ENCODE measurements at places on chromosomes 6 and 20. TPM values are rescaled to one million over a fixed set of nuclear protein-coding genes. Genes with fewer than 3 reads are reported as not detected.

DNA sequence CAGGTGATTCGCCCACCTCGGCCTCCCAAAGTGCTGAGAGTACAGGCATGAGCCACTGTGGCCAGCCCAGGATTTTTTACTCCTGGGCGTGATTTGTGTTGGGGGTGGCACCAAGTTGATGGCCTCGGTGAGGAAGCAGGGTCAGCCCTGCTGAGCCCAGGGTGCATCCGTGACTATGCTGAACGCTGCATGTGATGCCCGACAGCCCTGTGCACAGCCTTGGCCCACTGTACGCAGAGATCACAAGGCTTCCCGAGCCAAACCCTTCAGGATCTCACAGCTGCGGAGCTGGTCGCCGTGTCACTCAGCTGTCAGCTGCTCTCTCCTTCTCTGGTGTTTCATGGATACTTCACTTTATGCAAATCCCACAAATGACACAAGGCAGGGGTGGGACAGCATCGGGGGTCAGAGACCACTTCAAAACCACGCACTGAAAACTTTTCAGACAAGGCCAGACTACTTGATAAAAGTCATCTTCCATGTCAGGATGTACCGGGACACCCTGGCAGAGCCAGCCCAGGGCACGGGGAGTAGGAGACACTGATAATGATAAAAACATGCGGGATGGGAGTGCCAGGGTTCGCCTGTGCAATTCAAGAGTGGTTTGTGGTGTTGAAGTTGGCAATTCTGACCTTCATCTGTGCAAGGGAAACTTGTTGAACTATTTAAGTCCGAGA, 31.2 kb upstream of the RPS6KA2 start:
- no peak for DNase-seq
- H3K4me3 ChIP-seq: no peak overlapping the region
- peaks cover 9% of the 10 kb centered on the region for H3K4me1 ChIP-seq
- H3K36me3 ChIP-seq: no peaks in the 10 kb centered on the region
- H3K27me3 ChIP-seq: peaks cover 27% of the 10 kb centered on the region

- no peak overlapping the region for H3K4me3 ChIP-seq
- peaks cover 8% of the 10 kb centered on the region for H3K4me1 ChIP-seq
- no peak overlapping the region for H3K27ac ChIP-seq
Measured at GRCh38 chr20:56554869-56555268, 21.8 kb downstream of the FAM209B start.

DNA sequence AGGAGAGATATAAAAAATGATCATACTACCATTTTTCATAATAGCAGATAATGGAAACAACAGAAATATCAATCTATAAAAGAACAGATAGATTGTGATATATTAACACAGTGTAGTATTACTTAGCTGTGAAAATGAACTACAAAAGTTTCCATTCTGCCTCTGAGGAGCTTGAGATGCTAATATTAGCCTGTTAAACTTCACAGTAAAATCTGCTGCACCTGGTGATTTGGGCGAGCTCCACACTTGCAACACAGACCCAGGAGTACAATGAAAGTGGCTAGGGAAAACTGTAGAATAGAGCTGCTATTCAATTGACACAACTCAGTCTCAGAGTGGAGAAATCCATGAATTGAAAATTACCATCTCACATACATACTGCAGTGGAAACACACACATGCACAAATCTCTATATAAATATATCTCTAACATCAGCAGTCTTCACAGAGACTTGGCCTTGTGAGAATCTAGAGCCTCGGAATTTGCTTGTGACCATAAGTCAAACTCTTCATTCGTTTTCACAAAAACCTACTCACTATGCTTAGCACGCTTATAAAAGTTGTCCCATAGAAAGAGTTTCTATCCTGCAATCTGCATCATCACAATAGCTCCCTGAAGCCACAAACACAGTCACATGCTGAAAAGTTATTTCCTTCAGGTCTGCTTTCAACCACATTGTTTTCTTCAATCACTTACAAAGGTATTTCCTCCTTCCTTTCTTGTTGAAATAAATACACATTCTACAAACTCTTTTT, 133.0 kb downstream of the PAK5 start:
- H3K4me3 ChIP-seq: no peak overlapping the region
- no peaks in the 10 kb centered on the region for H3K4me1 ChIP-seq
- DNase-seq: no peak

DNA sequence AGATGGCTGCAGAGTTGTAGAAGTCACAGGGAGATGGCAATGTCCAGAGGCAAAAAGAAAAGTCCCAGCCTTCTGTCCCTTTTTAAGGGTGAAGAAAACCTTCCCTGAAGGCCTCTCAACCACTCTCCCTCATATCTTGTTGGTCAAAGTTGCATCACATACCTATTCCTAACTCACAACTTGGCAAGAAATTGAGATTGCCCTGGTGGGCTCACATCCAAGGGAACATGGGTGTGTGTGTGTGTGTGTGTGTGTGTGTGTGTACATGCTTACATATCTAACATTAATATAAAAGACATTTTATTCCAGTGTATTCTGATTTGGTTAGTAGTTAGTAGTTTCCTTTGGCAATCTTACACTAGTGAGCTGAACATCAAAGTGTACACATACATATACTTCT, 144.3 kb upstream of the SALL4 start:
- DNase-seq: no peak
- peaks cover 2% of the 10 kb centered on the region for H3K27me3 ChIP-seq
- H3K36me3 ChIP-seq: no peaks in the 10 kb centered on the region
- H3K4me3 ChIP-seq: no peak overlapping the region
- H3K27ac ChIP-seq: no peak overlapping the region

DNA sequence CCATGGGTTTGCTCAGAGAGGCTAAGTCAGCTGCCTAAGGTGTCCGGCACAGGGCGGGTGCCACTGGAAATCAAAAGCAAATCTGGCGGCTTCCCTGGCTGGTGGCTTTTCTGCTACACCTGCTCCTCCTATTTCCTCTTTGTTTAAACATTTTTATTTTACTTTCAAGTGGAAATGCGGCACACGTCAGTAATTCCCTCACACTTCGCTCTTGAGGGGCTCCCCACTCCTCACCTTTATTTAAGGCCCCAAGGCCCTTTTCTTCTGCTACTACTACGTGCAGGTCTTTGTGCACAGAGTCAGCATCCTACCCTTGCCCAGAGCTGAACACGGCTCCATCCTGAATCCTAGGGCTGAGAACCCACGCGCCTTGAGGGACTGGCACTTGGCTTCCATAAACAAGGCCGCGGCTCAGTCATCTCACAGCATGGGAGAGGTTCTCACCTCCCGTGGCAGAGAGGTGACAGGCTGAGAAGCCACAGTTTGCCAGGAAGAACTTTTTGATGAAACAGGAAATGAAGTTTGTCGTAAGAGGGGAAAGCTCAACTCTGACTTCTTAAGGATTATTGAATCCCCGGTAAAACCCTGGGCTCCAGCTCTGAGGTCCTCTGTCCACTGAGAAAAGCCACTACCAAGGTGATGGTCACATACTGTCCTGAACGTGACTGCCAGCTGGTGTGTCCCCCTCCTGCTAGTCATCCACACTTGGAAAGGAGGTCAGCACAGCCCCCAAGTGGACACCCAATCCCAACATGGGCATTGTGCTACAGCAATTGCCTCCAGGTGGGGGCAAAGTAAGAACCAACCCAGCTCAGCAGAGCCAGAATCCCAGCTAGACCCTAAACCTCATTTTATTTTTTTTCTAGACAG, 48.0 kb downstream of the NFATC2 start:
- H3K27ac ChIP-seq: peak overlapping the region; percentile 97
- peaks cover 99% of the 10 kb centered on the region for H3K4me1 ChIP-seq
- H3K4me3 ChIP-seq: peak overlapping the region; percentile 65
- no peaks in the 10 kb centered on the region for H3K27me3 ChIP-seq
- peaks cover 85% of the 10 kb centered on the region for H3K36me3 ChIP-seq

- no peak overlapping the region for H3K4me3 ChIP-seq
- DNase-seq: no peak
- H3K27me3 ChIP-seq: peaks cover 50% of the 10 kb centered on the region
Measured at GRCh38 chr20:63004607-63005364, 2.0 kb downstream of the BHLHE23 start.

DNA sequence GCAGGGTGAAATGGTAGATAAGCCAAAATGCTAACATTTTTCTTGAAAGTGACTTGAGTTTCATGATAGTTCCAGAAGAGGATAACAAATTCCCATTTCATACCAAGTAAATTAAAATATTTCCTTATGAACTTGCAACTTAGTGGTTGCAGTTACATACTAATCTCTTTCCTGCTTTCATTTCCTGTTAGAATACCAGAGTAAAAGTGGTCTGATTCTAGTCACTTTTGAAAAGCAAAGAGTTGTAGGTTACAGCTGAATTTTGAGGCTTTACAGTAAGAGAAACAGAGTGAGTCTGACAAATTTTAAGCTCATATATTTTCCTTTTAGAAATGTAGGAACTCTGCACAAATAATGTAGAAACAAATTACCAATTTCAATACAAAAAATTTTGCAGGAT, 117.4 kb downstream of the ZFAND3 start:
- no peaks in the 10 kb centered on the region for H3K27me3 ChIP-seq
- no peak for DNase-seq
- H3K4me1 ChIP-seq: peaks cover 46% of the 10 kb centered on the region
- peaks cover 13% of the 10 kb centered on the region for H3K36me3 ChIP-seq
- H3K27ac ChIP-seq: no peak overlapping the region
- H3K4me3 ChIP-seq: no peak overlapping the region

DNA sequence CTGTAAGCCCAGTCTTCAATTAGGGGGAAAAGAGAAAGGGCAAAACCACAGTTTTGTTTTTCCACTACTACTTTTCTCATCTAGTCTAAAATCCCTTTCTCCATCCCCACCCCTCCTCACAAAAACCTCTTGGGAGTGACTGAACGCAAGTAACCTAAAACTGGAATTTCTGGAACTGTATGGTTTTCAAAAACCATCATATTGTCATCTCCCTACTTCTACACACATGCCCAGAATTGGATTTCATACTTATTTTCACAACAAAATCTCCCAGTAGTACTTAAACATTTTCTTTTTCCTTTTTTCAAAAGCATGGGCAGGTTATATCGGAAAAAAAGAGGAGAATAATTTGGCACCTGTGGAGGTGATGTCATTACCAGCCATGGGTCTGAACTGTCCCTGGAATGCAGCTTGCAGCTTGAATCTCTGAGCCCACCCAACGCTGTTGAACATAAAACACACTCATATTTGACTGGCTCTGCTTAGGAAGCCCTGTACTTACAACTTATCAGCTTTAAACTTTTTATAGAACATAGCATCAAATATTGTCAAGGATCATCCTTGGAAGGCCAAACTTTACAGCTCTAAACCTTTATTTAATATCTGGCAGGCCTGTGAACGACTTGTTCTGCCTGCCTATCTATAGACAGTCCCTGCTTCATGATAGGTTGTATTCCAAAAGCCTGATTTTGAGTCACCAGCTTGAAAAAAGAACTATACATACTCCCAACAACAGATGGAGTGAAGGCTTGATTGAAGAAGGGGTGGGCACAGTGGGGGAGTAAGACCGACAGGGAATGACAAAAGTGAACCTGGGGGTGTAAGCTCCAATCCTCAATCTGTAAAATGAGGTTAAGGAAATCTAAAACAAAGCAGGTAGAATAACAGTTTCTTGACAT, 59.3 kb downstream of the EPB41L2 start:
- no peak overlapping the region for H3K27ac ChIP-seq
- H3K36me3 ChIP-seq: peaks cover 15% of the 10 kb centered on the region
- H3K27me3 ChIP-seq: no peaks in the 10 kb centered on the region
- no peak overlapping the region for H3K4me3 ChIP-seq
- DNase-seq: no peak

- no peak overlapping the region for H3K4me3 ChIP-seq
- H3K27ac ChIP-seq: no peak overlapping the region
- no peaks in the 10 kb centered on the region for H3K27me3 ChIP-seq
- no peak for DNase-seq
- no peaks in the 10 kb centered on the region for H3K36me3 ChIP-seq
Measured at GRCh38 chr20:7003598-7003997, 236.1 kb downstream of the BMP2 start.

- H3K27ac ChIP-seq: peak overlapping the region; percentile 98
- H3K4me3 ChIP-seq: peak overlapping the region; percentile 99
- H3K36me3 ChIP-seq: peaks cover 33% of the 10 kb centered on the region
- H3K27me3 ChIP-seq: no peaks in the 10 kb centered on the region
- peaks cover 52% of the 10 kb centered on the region for H3K4me1 ChIP-seq
- DNase-seq: no peak
Measured at GRCh38 chr6:41922154-41922553, 855 bp downstream of the BYSL start.

DNA sequence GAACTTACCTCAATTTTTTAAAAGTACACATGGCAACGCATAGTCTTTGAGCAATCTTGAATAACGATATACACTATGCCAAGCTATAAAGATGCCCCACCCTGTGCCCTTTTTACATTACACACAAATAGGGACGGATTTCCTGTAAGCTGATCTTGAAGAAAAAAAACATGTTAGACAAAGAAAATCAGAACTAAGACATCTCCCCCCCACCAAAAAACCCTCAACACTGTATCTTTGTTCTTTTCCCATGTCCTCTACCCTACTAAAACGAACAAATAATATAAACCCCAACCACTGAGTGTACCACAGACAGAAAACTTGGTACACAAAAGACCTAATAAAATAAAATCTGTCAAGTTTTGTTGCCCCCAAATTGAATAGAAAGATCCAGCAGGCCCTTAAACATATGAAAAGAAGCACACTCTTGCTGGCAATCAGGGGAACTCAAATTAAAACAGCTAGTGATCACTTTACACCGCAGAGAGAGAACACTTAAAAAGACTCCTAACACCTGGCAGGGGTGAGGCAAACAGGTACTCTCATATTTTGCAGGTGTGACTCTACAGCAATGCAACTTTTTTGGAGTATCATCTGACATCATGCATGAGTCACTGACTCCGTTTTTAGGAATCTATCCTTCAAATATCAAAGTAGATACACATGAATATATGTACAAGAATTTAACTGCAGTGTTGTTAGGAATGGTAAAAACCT, 29.6 kb downstream of the BACH2 start:
- DNase-seq: peak; percentile 56
- H3K4me3 ChIP-seq: peak overlapping the region; percentile 49
- peak overlapping the region; percentile 95 for H3K27ac ChIP-seq
- H3K4me1 ChIP-seq: peaks cover 89% of the 10 kb centered on the region
- peaks cover 81% of the 10 kb centered on the region for H3K36me3 ChIP-seq

GRCh38 chr6:43645613-43645964, 753 bp downstream of the RSPH9 start:
- H3K36me3 ChIP-seq: peaks cover 11% of the 10 kb centered on the region
- H3K4me3 ChIP-seq: peak overlapping the region; percentile 71
- H3K4me1 ChIP-seq: peaks cover 8% of the 10 kb centered on the region
- peak overlapping the region; percentile 77 for H3K27ac ChIP-seq
- no peaks in the 10 kb centered on the region for H3K27me3 ChIP-seq

The RNF217 gene
- total RNA-seq: 1.7 TPM

The WFDC5 gene
- 0.23 TPM for total RNA-seq

The LRRN4 gene
- not detected for total RNA-seq

The NRN1 gene
- 4.6 TPM for total RNA-seq

The UQCC2 gene
- total RNA-seq: 147 TPM

The DDX43 gene
- 0.51 TPM for total RNA-seq

The ZC2HC1B gene
- not detected for total RNA-seq

The ZFP57 gene
- total RNA-seq: not detected
